Stimulated activated CD8-positive, alpha-beta memory T cell treated with anti-CD3 and anti-CD28 coated beads, Interleukin-7, amount 100 ng/mL, for 1 hour (primary cell): ENCODE measurements at places on chromosomes 13 and 19.

DNA sequence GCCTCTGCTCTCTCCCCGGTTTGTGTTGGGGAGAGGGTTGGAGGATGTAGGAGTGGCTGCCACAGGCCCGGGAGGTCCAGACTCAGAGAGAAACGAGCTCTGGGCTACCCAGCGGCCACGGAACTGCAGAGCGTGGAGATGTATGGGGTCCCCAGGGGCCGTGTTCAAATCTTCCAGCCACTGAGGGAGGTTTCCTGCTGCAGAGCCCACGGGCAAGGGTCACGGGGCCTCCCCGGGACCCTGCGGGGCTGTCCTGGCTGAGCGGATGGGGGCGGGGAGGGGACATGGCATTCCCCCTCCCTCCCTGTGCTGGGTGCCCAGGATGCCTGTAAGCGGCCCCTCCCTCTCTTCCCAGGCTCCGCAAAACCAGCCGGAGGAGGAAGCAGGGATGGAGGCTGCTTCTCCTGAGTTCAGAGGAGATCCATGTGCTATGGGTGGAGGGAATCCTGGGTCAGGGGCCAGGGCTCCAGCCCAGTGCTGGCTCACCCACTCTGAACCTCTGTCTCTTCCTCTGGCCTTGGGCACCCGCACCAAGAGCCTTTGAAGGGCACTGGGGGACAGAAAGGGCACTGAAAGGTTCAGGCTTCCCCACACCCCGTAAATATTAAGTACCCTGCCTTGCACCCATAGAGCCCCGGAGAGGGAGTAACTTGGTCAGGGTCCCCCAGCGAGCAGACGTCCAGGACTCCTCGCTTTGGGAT lies 22.6 kb downstream of the SMIM24 start:
- no peak for DNase-seq

- no peak for DNase-seq
Measured at GRCh38 chr19:33071887-33072286, 7.2 kb upstream of the RHPN2 start.

GRCh38 chr13:52195401-52195837 lies 36.0 kb upstream of the NEK3 start:
- DNase-seq = peak; percentile 34

DNA sequence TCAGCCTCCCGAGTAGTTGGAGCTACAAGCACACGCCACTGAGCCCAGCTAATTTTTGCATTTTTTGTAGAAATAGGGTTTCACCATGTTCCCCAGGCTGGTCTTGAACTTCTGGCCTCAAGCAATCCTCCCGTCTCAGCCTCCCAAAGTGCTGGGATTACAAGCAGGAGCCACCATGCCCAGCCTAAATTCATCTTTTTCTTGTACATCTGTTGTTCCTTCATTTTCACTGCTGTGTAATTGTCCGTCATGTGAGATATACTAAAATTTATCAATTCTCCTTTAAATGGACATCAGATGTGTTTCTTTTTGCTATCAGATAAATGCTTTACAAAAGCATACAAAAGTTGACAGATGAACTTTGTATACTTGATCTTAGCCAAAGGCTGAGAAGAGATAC lies 22.9 kb downstream of the DYRK1B start:
- DNase-seq = no peak

- no peak for DNase-seq
Measured at GRCh38 chr13:28716511-28716910, 2.3 kb downstream of the SLC46A3 start.

GRCh38 chr19:5281588-5281987 lies 59.0 kb downstream of the PTPRS start:
- no peak for DNase-seq

- DNase-seq = no peak
Measured at GRCh38 chr19:54415901-54416673, 823 bp downstream of the TTYH1 start.

DNA sequence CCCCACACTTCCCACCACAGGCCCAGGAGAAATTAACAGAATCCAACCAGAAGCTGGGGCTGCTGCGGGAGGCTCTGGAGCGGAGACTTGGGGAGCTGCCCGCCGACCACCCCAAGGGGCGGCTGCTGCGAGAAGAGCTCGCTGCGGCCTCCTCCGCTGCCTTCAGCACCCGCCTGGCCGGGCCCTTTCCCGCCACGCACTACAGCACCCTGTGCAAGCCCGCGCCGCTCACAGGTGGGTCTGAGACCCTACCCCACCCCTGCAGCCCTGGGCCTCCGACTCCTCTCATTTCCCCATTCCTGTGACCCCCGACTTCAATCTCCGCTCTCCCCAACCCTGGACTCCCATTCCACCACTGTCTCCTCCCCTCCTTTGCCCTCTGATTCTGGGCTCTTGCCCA lies 17.8 kb downstream of the PKN1 start:
- no peak for DNase-seq

GRCh38 chr19:53272044-53272443 lies 4.5 kb upstream of the VN1R4 start:
- no peak for DNase-seq

DNA sequence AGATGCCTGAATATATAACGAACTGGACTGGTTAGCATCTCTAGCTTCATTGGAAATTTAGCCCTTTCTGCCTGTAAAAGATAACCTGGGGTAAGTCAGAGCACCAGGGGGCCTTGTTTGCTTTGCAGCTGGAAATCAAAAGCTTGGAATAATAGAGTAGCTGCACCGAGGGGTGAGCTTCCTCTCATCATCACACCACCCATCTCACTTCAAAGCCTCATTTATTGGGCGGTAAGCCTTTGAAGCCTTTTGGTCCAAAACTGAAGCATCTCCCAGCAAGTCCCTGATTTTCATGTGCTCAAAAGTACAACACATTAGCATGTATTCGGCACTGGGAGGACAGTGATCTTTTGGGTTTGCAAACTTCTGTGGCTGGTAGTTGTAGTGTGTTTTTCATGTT lies 405.1 kb downstream of the FOXO1 start:
- DNase-seq = no peak

DNA sequence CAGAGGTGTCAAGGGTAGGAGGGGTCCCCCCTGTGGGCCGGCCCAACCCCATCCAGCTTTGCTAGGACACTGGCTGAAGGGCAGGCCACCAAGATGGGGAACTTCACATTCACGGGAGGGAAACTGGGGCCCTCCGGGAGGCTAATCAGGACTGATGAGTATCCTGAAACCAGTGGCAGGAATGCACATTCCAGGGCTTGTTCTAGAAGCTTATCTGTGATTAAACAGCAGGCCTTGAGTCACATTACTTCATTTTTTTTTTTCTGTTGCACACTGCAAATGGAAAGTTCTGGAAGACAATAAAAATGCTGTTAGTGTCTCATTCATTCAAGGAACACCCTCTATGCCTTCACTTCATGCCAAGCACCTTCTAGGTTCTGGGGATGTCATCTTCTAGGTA lies 15.5 kb upstream of the SIGLEC11 start:
- DNase-seq = no peak

DNA sequence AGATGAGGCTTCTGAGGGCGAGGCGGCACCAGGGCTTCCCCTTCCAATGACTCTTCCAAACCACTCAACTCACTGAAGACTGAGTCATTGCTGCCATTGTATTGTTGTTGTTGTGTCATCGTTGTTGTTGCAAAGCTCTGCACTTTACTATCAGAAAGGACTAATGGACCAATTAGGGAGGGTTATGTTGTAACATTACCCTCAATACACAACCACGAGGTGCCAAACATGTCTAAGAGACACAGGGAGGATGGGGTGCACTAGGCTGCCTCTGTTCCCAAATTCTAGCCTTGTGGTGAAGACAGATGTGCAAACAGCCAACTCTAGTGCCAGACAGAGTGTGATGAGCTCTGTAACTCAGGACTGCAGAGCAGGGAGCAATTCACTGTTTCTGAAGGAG lies 1075.2 kb downstream of the UQCRFS1 start:
- DNase-seq = no peak

GRCh38 chr13:78409172-78409571 lies 194.2 kb downstream of the POU4F1 start:
- no peak for DNase-seq

DNA sequence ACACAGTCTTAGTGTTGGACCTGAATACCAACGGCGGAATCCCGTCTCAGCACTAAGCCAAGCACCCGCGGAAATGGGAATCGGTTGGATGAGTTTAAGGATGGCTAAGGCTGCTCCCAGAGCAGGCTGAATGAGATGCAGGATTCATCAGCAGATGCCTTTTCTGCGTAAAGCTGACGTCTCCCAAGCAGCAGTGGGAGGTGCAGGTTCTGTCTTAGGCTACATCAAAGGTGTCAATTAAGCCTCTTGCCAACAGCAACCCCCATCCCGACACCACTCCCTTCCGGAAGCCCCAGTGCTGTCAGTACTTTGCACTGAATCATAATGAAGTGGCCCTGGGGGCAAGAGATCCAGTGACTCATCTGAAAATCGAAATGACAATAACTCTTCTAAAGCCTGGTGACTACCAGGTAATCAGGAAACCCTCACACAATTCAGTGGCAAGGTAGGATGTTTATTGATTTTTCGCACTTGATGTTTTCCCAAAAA lies 275.6 kb downstream of the DCLK1 start:
- DNase-seq = no peak

GRCh38 chr13:51874651-51875050 lies 12.9 kb downstream of the CCDC70 start:
- no peak for DNase-seq

- no peak for DNase-seq
Measured at GRCh38 chr13:110475117-110475516, 86.4 kb downstream of the RAB20 start.

GRCh38 chr13:41463838-41464602 lies 6.7 kb downstream of the RGCC start:
- no peak for DNase-seq

GRCh38 chr13:107529035-107529434 lies 686.3 kb downstream of the LIG4 start:
- DNase-seq = no peak

- no peak for DNase-seq
Measured at GRCh38 chr19:35898499-35898809, 1.9 kb downstream of the NFKBID start.

DNA sequence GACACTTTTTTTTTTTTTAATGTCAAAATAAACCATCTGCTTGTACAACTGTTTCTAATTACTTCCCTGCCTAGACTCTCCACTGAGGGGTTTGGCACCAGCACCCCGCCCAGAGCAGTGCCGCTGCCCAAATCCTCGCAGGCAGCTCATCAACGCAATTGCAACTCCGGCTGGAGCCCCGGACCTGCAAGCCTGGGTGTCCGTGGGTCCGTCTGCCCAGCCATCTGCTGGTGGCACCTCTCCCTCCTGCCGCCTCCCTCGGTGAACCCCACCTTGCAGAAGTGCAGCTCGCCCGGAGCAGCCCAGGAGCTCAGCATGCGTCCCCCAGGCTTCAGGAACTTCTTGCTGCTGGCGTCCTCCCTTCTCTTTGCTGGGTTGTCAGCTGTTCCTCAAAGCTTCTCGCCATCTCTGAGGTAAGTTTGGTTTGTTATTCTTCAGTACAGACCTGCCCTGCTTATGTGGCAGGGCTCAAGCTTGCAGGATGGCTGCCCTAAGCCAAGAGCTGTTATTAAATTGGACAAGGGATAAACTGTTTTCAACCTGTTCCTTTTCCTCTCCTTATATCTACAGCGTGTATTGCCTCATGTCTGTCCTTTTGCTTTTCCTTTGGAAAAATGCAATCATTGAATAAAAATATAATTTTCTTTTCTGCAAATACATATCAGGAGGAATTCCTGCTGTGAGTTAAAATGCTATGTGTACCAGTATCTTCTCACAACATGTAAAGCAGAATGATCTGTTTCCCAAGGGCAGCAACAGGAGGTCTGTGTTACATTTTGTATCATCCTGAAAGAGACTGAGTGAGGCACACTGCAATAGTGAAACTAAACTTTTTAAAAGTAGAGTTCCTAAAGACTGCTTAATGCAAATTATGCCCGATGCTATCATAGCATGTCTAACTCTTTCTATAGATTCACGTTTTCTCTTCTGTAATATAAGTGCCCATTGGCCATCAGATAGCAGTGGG lies at the start of gene ITGBL1:
ITGBL1 (plus strand) TSS at position 157 of the 967 bp plus-strand sequence; CDS start at position 316, 159 bp downstream.
- no peak for DNase-seq

GRCh38 chr19:51627491-51628138 lies 2.6 kb downstream of the SIGLEC5 start:
- no peak for DNase-seq

- DNase-seq = no peak
Measured at GRCh38 chr19:14473073-14473977, 1.8 kb downstream of the PTGER1 start.

DNA sequence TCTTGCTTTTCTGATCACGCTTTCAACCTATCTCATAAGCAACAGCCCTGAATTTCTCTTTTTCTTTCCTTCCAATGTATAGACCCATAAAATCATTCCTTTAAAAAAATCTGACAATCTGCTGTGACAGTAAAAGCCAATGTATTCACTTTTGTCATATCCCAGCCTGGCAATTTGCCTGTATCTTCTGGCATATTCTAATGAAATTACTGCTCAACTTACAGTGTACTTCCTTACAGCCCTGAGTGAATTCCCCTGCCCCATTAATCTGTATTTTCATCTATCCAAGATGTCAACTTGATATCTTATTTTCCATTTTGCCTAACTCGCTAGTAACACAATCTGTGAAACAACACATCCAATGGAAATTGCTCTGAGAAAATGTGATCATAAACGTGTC lies 18.0 kb upstream of the SERP2 start:
- DNase-seq = no peak

- no peak for DNase-seq
Measured at GRCh38 chr19:29928831-29929230, 13.2 kb upstream of the URI1 start.

DNA sequence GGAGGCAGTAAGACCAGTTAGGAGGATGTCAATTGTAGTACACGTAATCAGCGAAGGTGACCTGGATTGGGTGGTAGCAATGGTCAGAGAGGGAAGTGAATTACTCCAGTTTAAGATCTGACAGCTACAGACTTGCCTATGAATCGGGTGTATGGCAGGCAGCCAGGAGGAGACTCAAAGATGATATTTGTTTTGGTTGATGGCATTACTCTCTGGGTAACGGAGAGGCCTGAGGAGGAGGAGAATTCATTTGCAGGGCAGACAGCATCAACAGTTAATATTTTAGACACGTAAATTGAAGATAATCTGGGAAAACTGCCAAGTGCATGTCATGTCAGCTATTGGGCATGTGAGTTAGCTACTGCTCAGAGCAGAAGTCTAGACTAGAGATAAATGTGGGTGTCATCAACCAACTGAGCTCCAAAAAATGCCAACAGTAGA lies 109.2 kb downstream of the SGCG start:
- no peak for DNase-seq

GRCh38 chr19:55305491-55305890 lies 19.6 kb downstream of the TMEM150B start:
- peak; percentile 9 for DNase-seq

- no peak for DNase-seq
Measured at GRCh38 chr13:46639033-46639981, 86.3 kb downstream of the LRCH1 start.

GRCh38 chr19:39746836-39747529 lies 9.2 kb upstream of the CLC start:
- DNase-seq = no peak
